ENCODE measurements at places on chromosomes 2 and 18. TPM values are rescaled to one million over a fixed set of nuclear protein-coding genes. Genes with fewer than 3 reads are reported as not detected.

- DNase-seq, result no peak
Observed at GRCh38 chr2:188102881-188103280, 188.8 kb upstream of the GULP1 start.

DNA sequence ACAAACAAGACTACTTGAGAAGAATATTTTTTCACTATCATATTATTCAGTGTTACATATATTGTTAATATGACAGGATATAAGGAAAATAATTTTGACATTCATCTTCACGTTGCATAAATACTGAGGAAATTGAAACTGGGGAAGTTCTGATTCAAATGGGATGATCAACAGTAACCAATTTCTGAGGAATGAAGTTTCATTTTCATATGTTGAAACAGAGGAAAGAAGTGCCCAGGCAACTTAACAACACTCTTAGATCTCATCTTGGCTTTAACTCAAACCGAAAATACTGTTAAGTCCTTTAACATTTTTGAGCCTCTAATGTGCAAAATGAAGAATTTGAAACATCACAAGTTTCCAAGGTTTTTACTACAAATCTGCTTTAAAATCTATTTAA lies 612.2 kb upstream of the VRK2 start:
- DNase-seq, result no peak

The KCNS3 gene
- total RNA-seq, result 3.7 TPM

The BOLA3 gene
- 60.4 TPM for total RNA-seq

The LRP2 gene
- 8.1 TPM for total RNA-seq

The HOXD13 gene
- total RNA-seq, result not detected

Measured in right atrium auricular region (tissue), 2 donors.